Suppressor macrophage (primary cell): ENCODE measurements at places on chromosomes 5 and 9.

DNA sequence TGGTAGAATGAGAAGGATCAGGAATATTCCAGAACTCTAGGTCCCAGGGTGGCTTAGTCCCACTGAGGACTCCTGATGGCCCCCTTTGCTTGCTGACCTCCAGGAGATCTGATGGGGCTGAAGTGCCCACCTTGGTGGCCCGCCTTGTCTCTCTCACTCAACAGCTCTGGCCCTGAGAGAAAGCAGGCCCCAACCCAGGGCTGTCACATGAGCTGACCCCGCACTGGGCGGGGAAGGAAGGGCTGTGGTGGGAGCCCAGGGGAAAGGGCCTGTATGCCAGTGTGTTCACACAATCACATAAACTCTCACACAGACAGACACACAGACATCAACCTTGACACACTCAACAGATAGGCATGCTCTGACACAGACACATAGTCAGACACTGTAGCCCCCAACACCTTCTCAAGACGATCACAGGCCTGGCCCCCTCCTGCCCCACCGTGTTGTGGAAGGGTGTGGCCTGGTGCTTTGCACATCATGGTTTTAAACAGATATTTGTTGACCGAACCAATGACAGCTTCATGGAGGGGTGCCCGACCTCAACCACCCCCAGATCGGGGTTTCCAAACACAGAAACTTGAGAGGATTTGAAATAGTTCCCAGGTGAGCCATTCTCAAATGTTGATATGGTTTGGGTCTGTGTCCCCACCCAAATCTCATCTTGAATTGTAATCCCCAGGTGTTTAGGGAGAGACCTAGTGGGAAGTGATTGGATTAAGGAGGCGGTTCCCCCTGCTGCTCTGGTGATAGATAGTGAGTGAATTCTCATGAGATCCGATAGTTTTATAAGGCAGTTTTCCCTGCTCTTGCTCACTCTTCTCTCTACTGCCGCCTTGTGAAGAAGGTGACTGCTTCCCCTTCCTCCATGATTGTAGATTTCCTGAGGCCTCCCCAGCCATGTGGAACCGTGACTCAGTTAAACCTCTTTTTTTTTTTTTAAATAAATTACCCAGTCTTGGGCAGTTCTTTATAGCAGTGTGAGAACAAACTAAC, 48.5 kb upstream of the HAND1 start:
- no peak for DNase-seq

DNA sequence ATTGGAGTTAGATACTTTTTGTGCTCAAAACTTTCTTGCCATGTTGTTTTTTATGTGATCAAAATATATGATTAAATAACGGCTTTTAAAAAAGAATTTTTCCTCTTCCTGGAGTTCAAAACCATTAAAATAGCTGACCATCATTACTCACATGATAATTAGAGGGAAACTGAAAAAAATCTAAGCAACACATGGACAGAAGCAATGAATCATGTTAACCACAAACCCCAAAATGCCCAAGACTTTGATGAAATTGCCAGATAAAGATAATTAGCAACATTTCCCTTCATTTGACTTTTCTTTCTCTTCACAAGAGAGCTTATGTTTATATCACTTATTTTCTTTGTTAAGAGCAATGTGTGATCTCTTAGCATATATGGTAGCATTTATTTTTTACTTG, 1294.2 kb downstream of the EFNA5 start:
- no peak for DNase-seq

- no peak for DNase-seq
Observed at GRCh38 chr9:117705386-117705785, 1.2 kb downstream of the TLR4 start.

DNA sequence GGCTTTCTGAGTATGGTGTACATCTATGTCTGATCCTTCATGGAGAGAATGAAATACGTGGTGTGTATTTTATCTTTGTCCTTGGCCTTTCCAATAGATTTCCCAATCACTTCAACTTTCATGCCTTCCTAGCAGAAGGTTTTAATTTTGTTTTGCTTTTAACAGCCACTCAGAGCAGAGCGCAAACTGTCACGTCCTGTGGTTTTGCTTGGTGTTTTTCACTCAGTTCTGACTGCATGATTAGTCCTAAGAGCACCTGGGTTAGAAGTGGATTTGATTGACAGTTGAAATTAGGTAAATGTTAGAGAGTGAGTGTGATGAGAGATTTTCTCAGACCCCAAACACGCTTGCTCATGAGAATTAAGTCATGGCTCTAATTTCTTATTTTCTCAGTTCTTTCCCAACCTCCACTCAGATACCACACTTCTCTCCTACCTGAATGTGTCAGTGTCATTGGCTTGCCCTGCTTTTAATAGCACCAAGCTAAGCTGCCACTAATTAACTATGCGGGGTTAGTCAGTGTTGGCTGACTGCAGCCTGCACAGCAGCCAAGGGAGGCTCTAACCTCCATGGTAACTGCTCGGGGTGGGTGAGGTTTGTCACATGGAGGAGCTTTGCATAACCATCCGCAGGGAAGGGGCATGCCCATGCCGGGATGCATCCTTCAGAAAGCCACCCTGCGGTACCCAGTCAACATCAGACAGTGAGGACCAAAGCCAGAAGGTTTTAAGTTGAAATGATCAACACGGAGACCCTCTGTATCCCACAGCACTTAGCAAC, 173.4 kb downstream of the NR3C1 start:
- DNase-seq = no peak

DNA sequence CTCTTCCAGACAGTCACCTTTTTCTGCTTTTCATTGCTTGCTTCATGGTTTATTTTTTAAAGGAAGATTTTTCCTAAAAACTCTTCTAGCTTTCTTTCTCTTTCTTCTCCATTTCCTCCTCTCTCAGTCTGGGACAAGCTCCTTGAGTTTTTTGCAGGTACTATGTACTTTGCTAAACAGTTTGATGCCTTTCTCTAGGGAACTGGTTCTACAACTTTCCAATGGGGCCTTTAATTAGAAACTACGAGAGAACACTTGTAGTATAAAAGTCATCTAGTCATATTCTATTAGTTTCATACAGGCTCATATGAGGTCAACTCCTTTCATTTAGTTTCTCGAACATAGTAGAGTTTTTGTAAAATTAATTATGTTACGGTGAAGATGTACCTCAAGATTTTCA, 189.6 kb downstream of the DOCK8 start:
- no peak for DNase-seq

- no peak for DNase-seq
Observed at GRCh38 chr9:34045903-34046302, 2.8 kb downstream of the UBAP2 start.

DNA sequence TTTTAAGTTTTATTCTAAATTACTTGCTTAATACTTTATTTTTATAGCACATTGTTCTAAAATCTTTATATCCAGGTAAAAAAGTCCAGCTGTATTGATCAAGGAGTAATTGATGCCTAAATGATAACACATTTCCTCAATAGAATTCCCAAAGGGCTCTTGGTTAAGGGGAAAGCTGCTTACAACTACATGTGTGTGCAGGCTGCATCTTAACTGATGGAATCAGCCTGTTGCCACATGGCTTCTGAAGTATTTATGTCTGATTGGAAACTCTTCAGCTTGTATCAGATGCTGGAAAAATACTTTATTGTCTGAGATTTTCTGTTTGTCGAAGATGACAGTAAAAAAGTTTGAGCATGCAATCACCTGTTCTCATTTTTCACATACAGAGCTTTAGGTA, 182.6 kb downstream of the FBXL7 start:
- DNase-seq = no peak

DNA sequence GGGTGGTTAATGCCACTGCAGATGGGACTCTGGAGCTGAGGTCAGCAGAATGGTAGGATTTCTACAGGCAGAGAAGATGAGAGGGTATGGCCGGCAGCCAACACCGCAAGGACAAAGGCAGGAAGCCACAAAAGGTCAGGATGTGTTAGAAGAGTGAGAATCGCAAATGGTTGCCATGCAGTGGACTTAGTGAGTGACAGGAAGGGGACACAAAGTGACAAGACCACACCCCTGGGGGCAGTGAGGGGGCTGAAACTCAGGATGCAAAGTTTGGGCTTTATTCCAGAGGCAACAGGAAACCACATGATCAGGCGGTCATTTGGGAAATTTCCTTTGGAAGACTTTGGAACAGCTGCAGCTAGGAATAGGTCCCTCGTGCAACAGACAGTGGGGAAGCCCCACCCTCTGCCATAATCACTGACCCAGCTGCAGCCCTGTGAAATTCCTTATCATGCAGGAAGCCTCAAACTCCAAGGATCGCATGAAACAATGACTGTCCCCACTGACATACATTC, 14.2 kb upstream of the CCDC180 start:
- DNase-seq = no peak

DNA sequence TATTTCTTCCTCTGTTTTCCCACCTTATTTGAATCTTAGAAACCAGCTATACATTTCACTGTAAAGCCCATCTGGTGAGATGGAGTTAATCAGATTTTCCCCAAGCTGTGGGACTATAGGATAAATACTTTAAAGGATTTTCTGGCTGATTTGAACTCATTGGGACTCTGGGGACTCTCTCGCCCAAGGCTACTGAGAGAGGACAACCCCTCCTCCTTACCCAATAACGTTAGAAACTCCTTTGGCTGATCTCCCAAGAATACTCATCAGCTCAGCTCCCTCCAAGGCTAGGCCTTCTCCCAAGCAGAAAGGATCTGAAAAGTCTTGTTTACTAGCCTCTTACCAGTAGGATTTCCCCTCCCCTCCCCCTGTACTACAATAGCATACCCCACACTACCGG, 1.5 kb upstream of the GLRA1 start:
- no peak for DNase-seq

GRCh38 chr9:6960777-6961176, 203.0 kb downstream of the KDM4C start:
- DNase-seq = no peak
